Stimulated activated CD8-positive, alpha-beta memory T cell treated with anti-CD3 and anti-CD28 coated beads, Interleukin-4, amount 100 ng/mL, for 4 hours (primary cell): ENCODE measurements at places on chromosomes 12 and 14.

- no peak for DNase-seq
Measured at GRCh38 chr12:43586646-43587245, 34.7 kb upstream of the ADAMTS20 start.

DNA sequence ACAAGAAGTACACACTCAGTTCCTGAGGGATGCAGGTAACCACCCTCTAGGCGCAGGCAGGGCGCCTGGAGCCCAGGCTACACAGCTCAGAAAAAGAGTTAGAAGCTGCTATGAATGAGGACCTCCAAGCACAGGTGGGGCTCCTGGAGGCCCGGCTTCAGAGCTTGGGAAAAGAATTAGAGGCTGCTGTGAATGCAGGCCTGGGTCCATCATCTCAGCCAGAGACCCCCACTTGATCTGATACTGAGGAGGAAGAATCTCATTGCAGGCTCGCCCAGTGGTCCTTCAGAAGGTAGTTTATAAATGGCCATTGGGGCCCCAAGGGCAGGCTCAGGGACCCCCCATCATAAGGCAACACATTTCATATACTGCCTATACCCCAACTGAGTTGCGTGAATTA, 556.4 kb downstream of the SLC6A15 start:
- DNase-seq = no peak

DNA sequence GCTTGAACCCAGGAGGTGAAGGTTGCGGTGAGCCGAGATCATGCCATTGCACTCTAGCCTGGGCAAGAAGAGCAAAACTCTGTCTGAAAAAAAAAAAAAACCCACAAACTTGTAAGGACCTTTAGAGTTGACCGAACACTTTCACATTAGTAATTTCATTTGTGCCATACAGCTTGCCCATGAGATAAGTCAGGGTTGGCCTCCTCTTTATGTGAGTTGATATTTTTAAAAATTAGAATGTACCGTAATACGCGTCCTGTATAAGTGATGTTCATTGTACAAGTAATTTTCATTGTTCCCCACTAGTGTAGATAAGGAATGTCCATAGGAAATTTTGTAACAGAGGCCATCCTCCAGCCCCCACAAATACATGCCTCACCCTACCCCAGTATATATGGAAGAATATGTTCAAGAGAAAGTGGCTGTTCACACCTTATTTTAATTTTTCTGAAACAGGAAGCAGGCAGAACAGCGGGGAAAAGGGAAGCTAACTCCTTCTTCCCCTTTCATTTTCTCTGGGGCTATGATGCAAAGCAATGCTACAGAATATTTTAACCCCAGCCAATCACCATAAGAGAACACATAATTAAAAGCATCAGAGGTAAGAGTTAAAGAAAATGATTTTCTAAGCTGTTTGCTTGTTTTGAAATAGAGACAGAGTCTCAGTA, 31.9 kb upstream of the HIF1A start:
- no peak for DNase-seq

- DNase-seq = no peak
Measured at GRCh38 chr12:29223956-29224543, 75.0 kb downstream of the FAR2 start.

DNA sequence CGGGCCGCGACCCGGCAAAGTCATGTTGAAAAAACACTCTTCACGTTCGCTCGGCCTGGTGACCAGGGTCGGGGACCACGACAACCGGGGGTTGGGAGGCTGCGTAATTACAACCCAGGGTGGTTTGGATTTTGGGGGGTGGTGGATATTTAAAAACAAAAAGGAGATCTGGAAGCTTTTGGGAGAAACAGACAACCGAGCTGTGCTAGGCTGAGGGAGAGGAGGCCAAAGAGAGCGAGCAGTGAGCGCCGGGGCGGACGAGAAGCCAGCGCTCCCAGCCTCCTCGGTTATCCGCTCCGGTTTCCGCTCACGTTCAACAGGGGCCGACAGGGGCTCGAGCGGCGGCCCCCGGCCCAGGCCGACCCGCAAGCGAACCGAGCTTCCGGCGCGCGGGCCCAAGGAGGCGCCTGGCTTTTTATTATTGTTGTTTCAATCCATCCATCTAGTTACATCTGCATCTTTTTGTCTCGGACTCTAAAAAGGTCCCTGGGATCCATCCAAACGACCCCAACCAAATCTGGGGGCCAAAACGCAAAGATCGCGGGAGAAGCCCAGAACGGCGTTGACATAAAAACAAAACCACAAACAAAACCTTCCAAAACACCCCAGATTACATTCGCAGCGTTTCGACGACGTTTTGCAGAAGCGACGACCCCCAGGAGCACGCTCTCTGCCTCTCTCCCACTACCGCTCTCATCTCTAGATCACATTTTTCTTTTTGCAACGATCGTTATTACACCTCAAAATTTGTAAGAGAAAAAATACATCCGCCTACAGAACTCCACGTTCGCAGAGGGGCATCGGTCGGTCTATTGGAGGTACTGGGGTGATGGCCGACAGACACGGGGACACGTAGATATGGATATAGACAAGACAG, 771 bp downstream of the OTX2 start:
- DNase-seq = no peak

DNA sequence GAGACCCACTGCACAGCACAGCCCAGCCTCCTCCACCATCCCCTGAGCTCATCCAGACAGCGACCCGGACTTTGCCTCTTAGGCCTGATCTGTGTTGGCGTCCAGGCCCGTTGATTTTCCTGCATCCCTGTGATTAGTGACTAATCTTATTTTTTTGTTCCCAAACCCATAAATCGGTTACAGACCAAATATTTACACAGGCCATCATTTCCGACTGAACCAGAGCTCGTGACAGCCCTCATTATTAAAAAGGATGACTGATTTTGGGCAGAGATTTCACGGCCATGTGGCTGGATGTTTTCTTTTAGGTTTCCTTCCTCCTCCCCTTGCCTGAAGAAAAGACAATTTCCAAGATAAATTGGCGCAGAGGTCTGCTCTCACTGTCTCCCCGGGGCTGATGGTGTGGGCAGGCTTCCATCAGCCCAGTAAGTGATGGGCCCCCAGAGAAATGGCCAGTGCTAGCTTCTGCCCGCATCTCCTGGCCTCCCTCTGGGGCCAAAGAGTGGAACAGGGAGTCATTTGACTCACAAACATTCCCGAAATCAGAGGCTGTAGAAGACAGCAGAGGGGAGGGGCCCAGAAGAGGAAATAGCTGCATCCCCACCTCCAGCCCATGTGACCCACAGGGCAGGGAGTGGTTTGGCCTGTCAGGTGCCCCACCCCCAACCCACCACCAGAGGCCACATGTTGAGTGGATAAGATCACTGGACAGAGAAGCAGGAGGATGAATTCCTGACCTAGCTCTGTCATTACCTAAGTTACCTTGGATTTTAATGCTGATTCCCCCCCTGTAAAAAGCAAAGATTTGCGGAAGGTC, 283.5 kb downstream of the KSR2 start:
- DNase-seq = no peak

DNA sequence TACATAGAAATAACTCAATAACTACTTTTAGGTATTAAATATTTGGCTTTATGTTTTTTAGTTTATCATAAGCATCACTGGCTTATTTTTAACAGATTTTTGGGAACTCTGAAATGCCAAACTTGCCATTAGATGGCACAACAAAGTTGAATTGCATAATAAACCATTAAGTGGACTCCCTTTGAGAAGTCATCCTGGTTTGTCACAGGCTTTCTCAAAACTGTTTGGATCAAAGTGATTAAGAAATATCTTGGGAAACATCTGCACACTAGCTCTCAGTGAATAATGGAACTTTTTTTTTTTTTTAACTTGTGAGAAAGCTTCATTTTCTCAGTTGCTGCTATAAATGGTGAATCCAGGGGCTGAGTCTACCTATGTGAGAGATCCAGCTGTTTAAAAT, 4.3 kb downstream of the SLC16A7 start:
- DNase-seq = no peak

GRCh38 chr14:26577711-26578110, 20.1 kb downstream of the NOVA1 start:
- no peak for DNase-seq

DNA sequence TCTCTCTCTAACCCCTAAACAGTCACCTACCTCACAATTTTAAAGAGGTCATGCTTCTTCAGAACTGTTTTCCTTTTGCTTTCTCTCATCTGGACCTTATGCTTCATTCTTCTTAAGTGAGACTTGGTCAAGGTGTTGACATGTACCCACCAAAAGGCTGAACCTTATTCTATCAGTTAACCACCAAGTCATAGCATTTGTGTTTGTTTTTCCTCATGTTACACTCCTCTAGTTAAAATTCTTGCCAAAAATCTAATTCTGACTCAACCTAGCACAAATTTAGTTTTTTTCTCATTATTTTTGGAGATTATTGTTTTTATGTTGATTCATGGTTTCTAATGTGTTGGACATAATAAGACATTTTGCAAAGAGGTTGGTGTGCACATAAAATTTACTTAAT, 578.6 kb downstream of the SLC16A7 start:
- no peak for DNase-seq

DNA sequence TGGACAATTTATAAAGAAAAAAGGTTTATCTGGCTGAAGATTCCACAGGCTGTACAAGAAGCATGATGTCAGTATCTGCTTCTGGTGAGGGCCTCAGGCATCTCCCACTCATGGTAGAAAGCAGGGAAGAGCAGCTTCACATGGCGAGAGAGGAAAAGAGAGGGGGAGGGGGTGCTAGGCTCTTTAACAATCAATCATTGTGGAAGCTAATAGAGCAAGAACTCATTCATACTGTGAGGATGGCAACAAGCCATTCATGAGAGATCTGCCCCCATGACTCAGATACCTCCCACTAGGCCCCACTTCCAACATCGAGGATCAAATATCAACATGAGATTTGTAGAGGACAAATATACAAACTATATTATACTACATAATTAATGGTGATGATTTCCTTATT, 361.9 kb upstream of the FAR2 start:
- DNase-seq = no peak

GRCh38 chr12:66119870-66120241, 10.7 kb downstream of the LLPH start:
- DNase-seq = no peak

DNA sequence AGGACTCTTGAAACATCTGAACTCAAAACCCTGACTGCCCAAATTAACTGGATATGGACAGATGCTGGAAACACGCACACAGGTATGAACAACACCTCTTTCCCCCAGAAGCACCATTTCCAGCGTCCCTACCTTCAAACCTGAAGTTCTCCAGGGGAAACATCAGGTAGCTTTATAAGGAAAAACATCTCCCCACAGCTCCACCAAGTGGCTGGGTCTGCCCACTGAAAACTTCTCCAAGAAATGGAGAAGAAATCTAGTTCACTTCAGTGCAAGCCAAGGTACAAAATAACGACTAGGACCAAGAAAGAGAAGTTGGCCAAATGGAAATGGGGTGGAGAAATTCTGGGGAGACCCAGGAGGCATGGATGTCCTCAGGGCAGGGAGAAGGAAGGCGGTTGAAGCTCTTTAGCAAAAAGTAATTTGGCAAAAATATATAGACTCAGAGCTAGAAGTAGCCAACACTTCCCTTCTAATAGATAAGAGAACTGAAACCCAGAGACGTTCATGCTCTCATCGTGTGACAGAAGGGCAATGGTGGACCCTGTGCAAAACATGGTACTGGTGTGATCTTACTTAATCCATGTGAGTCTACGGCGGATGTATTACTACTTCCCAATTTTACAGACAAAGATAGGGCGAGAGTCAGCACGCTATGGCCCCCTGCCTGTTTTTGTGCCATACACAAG, 10.5 kb upstream of the NUAK1 start:
- no peak for DNase-seq

DNA sequence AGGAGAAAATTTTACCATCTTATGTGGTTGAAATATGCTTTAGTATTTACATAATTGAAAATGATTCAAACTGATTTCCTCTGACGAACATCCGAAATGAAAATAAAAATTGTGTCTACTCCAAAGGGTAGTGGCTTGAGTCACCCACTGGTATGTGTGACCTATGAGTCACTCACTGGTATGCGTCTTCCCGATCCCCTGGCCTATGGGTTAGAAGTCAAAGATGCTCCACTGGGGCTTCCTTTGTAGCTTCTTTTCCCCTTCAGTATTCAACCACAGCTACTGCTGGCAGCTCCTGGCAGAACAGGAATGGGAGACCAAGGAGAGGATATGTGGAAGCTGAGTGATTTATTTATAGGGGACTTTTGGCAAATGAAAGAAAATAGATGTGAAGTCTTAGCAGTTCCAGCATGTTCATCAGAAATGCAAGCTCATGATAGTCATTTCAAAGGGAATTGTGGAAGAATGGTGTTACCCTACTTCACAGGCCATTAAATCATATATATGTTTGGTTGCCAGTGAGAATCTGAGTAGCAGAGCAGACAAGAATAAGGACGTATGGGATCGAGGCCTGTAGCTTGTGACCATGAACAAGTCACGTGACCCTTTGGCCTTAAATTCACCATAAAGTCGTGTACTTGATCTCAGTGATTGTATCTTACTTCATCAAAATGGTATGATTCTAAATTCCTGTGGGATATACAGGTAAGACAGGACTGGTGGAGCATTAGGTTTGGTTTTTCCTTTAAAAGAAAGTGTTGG, 108.3 kb downstream of the CRADD start:
- DNase-seq = no peak

DNA sequence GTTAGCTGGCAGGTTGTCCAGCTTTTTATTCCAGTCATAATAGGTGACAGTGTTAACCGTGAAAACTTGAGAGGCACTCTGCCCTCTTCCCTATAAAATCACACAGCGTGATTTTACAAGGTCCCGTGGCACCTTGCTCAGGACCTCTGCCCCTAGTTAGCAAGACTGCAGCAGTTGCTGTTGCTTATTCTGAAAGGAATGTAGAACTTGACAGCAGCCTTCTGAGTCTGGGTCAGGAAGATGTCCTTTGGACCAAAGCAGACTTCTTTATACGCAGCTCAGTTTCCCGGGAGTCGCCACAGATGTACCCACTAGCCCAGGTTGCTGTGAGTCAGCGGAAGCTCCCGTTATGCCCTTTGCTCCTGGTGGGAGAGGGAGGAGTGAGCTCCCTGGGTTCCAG, 13.2 kb downstream of the PRKAB1 start:
- DNase-seq = no peak
